ENCODE measurements at places on chromosomes 7 and 10. TPM values are rescaled to one million over a fixed set of nuclear protein-coding genes. Genes with fewer than 3 reads are reported as not detected.

CLRN3 gene
- not detected for total RNA-seq

NUP42 gene
- 32.7 TPM for total RNA-seq

PTEN gene
- 101 TPM for total RNA-seq

MRLN gene
- total RNA-seq: not detected

ELMO1 gene
- 60.1 TPM for total RNA-seq

TYW1B gene
- 6.8 TPM for total RNA-seq

CNPY1 gene
- total RNA-seq: not detected

All from lower lobe of right lung (tissue), 2 donors.